ENCODE measurements at places on chromosomes 13 and 19.
A peak's percentile ranks its signal among the peaks of the same experiment; 100 is the strongest.

GRCh38 chr13:70585109-70585508, 476.9 kb upstream of the KLHL1 start:
- DNase-seq = no peak

GRCh38 chr19:30074096-30074495, 132.1 kb downstream of the URI1 start:
- DNase-seq = no peak

- DNase-seq = no peak
These were observed 8.7 kb upstream of the TNFSF14 start for GRCh38 chr19:6678690-6679109.

GRCh38 chr19:3458229-3459088, 21.9 kb downstream of the SMIM24 start:
- DNase-seq = no peak

GRCh38 chr13:79912403-79912802, 428.5 kb downstream of the SPRY2 start:
- no peak for DNase-seq

DNA sequence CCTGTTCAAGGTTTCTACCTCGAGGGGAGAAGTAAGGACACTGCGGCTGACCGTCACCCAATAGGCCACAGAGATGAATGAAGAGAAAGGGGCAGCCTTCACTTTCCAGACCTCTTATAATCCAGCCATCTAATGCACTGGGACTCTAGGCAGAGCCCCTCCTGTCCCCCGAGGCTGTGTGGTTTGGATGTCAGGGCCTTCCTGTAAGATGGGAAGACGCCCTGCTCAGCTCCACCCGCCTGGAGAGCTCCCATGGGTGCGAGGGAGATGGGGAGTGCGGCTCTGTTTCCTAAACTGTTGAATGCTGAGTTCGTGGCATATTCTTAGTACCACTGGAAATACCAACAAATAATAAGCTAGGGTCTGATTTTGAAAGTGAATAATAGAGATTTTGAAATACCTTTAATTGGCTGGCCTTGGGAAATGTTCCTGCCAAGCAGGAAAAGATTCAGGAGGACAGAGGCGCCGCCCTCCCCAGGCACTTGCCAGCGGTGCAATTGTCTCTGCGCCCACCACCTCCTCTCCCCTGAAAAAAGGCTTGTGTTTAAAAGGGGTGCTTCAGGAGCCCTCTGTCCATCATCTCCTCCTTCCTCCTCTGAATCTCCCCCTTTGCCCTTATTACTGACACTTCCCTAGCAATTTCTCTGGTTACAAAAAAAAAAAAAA, 85.4 kb upstream of the GPR183 start:
- no peak for DNase-seq

- DNase-seq = no peak
These were observed 664 bp downstream of the MAST3 start for GRCh38 chr19:18097993-18098890.

GRCh38 chr13:65633806-65634205, 1596.3 kb downstream of the PCDH9 start:
- no peak for DNase-seq

DNA sequence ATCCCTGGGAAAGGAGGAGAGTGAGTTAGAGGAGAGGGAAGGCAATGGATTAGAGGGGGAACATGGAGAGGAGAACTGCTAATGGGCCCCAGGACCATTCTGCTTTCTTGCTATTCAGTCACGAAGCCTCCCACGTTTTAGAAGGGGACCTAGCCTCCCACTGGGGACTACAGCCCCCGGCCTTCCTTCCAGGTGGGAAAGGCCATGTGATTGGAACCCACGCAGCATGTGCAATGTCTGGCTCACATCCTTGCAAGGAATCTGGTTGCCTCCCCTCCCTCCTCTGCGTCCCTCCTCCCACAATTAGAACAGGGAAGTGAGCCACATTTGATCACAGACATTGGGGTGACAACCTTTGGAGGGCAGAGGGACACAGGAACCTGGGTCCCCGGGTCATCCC, 22.5 kb upstream of the PLA2G4C start:
- DNase-seq = no peak

DNA sequence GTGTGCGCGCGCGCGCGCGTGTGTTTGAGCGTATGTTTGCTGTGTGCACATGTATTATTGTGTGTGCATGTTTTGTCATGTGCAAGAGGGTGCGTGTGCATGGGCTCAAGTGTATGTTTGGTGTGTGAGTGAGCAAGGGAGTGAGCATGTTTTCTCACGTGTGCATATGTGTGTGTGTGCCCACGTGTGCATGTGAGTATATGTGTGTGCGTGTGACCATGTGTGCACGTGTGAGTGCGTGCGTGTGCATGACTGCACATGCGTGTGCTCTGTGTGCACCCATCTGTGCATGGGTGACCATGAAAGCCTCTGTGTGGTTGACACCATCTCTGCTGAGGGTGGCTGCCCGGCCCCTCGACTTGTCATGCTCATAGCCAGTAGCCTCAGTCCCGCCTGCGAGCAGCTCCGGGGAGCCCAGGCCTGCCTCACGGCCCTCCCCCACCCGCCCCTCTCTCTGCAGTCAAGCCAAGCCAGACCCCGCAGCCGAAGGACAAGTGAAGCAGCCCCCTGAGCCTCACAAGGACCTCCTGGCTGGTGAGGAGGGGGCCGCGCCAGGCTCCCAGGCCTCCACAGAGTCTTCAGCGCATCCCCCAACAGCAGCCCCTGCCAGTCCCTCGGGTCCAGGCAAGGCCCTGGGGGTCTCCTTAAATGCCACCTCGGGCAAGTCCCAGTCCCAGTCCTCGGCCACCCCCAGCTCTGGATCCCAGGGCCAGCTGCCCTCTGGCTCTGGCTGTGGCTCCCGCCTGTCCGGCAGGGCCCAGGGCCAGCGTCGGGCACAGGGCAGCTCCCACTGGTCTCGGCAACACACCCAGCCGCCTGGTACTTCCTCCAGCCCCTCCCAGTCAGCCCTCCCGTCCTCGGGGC, 6.0 kb downstream of the REEP6 start:
- DNase-seq = no peak

GRCh38 chr19:1039646-1040475, at the start of gene ABCA7:
TSS of gene ABCA7 (plus strand) at chr19:1040107. CDS start at chr19:1041362, 1,255 bp downstream.
- DNase-seq = peak; percentile 89

DNA sequence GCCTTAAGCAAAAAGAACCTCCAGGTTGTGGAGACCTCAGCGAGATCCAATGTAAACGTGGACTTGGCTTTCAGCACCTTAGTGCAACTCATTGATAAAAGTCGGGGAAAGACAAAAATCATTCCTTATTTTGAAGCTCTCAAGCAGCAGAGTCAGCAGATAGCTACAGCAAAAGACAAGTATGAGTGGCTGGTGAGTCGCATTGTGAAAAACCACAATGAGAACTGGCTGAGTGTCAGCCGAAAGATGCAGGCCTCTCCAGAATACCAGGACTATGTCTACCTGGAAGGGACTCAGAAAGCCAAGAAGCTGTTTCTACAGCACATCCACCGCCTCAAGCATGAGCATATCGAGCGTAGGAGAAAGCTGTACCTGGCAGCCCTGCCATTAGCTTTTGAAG, 58.5 kb downstream of the ARHGAP35 start:
- DNase-seq = no peak

DNA sequence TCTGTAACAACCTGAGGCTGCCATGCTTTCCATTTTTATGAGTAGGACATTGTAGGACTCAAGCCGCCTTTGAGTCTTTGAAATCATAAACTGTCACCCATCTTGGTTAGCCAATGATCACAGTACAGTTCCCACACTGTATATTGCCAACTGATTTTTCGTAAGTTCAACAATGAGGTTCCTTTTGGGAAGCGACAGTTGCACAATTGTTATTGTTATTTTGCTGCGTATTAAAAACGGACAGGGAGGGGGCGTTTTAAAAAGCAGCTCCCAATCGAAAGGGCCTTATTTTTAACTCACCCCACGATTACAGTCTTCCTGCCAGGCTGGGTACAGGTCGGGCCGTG, 601 bp downstream of the SLC46A3 start:
- DNase-seq = no peak

DNA sequence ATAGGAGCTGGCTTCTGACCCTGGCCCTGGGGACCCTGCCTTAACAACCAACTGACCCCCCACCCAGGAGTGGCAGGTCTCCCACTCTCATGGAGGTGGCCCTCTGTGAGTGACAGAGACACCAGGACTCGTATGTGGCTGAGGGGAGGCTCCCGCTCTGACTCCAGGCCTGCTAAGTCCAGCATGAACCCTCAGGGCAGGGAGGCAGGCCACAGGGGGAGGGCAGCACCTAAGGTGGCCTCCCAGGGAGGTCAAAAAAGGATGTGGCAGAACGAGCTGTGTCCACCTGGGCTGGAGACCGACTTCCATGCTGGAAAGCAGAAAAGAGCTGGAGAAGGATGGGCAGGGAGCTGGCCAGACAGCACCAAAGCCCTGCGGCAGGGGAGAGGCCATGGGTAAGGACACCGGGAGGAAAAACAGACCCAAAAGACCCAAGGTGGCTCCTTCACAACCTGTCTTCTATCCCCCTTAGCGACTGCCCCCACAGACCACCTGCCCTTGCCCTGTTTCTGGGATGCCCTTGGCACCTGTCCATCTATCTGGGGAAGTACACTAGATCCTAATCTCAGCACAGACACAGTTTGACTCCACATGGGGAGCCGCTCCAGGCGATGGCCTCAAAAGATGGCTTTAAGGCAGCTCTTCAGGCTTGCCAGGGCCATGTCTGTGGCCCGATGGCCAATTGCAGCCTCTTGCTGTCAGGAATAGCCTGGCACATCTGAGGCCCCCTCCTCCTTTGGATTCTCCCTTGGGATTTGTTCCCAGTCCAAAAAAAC, 10.5 kb upstream of the SLC35E1 start:
- no peak for DNase-seq

GRCh38 chr13:98200211-98200878, 23.3 kb upstream of the RNF113B start:
- no peak for DNase-seq

DNA sequence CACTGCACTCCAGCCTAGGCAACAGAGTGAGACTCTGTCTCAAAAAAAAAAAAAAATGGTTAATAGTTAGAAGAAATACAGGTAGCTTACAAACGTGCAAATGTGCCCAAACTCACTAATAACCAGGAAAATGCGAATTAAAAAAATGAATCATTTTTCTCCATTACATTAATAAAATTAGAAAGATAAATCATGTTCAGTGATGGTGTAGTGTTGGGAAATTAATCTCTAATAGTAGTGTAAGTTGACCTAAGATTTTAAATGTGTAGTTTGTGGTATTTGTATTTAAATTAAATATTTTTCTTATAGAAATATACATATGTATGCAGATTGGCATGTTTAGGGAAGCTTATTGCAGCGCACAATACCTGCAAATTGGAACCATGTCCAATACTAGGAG, 57.6 kb downstream of the PCCA start:
- no peak for DNase-seq

- DNase-seq = no peak
These were observed 18.7 kb downstream of the GADD45B start for GRCh38 chr19:2494447-2495129.

DNA sequence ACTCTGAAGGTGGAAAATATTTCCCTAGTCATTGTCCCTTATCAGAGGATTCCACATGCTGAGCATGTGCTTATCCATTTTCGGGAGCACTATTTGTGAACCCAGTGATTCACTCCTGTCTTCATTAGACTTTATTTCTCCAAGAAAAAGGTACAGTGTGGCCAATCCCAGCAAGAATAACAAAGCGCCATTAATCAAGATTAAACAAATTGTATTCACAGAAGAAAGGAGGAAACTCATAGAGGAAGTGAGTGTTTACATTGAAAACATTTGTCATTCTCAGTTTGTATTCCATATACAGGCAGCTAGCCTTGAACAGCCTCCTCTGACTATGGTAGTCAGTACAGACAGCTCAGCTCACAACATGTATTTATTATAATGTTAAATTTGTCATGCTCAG, 1669.9 kb upstream of the SPRY2 start:
- no peak for DNase-seq
